Activated CD4-positive, alpha-beta T cell treated with anti-CD3 and anti-CD28 coated beads for 36 hours (primary cell): ENCODE measurements at places on chromosomes 11 and 22. TPM values are rescaled to one million over a fixed set of nuclear protein-coding genes. Genes with fewer than 3 reads are reported as not detected.

The NRXN2 gene
- total RNA-seq: 0.39 TPM

The CADM1 gene
- 0.91 TPM for total RNA-seq

GRCh38 chr22:40728731-40729189, 49.5 kb downstream of the MCHR1 start:
- DNase-seq: peak; percentile 75

DNA sequence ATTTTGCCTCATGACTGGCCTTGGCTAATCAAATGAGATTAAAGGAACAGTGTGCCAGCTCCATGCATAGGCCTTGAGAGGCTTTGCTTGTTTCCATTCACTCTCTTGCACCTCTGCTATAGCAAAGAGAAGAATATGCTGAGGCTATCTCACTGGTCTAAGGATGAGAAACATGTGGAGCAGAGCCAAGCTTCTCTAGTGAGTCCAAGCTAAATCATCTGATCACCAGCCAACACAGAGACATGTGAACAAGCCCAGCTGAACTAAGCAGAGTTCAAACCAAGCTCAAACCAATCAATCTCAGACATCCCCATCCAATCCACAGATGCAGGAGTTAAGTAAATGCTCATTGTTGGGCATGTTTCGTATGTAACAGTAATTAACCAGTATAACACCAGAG, 69.4 kb upstream of the API5 start:
- DNase-seq: no peak

DNA sequence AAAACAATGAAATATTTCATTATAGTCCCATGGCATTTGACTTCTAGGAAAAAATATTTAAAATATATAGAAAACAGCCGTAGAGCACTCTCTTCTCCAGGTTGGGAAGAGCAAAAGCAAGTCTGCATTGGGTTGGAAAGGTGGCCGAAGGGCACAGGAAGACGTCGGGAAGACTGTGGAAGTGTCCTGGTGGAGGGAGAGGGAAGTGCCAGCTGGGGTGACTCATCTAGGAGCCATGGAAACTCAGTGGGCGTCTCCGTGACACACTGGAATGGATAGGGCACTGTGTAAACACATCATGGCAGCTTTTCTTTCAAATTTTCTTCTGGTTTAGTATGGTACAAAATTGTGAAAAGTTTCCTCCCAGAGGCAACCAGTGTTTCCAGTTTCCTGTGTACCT, 12.7 kb downstream of the GTPBP1 start:
- DNase-seq: no peak

DNA sequence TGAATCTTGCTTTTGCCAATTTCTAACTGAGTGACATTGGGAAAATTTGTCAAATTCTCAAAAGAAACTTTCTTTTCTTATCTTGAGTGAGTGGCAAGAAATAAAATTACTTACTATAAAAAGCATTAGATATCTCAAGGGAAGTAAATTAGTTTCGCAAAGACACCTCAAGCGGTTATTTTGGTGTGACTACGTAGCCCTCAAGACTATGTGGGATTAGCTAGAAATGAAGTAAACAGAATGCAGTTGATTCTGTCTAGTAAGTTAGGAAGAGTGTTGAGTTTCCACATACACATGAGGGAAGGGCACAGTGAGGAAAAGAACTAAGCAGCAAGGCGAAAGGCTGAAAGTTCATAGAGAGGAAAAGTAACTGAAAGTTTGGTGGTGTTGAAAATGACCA, 28.3 kb upstream of the MS4A6A start:
- no peak for DNase-seq

DNA sequence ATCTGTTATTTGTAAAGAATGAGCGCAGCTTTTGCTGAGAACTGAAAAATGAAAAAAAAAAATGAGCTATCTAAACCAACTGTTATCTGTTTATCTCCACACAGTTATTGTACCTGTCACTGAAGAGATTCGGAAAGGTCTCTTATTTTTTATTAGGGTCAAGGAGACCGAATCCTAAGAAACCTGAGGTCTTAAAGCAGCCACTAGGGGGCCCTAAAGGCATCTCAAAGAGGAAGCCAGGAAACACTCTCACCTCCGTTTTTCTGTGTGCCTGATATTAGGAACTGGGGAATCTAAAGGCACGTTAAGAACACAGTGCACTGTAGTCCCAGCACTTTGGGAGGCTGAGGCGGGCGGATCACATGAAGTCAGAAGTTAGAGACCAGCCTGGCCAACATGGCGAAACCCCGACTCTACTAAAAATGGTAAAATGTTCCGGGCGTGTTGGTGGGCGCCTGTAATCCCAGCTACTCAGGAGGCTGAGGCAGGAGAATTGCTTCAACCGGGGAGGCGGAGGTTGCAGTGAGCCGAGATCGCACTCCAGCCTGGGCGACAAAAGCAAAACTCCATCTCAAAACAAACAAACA, 3.5 kb upstream of the LARGE1 start:
- DNase-seq: peak; percentile 54

- DNase-seq: no peak
Measured at GRCh38 chr11:488992-489391, 18.1 kb downstream of the RNH1 start.

DNA sequence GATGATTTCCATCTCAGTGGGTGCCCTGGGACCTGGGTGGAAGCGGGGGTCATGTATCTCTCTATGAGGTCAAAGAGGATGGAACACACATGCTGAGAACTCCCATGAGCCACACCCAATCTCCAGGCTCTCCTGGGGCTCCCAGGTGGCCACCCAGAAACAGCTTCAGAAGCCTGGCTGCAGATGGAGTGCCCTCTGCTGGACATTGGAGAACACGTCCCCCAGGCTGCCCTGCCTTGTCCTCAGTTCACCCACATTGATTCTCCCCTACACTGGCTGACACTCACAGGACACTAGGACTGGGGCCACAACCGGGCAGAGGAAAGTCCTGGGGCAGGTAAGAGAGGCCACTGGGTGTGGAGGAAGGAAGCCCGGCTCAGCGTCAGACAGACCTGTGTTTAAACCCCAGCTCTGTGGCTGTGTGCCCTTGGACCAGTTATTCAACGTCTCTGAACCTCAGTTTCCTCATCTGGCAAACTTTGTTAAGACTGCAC, 4.5 kb upstream of the NOL12 start:
- DNase-seq: peak; percentile 87

DNA sequence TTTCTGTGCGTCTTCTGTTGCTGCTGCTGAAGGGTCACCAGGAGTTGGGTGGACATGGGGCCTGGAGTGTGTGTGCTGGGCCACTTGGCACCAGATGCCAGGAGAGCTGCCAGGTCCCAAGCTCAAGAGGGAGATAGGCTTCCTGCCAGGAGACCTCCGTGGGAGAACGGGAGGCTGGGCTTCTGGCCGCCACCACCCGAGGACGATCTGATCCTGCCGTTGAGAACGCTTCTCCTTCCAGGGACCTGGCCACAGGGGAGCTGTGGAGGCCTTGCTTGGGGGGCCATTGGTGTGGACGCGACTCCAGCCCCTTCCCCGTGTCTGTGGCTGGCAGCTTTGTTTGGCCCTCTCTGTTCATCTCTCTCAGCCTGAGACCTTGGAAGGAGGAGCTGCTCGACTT, 2.4 kb downstream of the BRSK2 start:
- DNase-seq: no peak

DNA sequence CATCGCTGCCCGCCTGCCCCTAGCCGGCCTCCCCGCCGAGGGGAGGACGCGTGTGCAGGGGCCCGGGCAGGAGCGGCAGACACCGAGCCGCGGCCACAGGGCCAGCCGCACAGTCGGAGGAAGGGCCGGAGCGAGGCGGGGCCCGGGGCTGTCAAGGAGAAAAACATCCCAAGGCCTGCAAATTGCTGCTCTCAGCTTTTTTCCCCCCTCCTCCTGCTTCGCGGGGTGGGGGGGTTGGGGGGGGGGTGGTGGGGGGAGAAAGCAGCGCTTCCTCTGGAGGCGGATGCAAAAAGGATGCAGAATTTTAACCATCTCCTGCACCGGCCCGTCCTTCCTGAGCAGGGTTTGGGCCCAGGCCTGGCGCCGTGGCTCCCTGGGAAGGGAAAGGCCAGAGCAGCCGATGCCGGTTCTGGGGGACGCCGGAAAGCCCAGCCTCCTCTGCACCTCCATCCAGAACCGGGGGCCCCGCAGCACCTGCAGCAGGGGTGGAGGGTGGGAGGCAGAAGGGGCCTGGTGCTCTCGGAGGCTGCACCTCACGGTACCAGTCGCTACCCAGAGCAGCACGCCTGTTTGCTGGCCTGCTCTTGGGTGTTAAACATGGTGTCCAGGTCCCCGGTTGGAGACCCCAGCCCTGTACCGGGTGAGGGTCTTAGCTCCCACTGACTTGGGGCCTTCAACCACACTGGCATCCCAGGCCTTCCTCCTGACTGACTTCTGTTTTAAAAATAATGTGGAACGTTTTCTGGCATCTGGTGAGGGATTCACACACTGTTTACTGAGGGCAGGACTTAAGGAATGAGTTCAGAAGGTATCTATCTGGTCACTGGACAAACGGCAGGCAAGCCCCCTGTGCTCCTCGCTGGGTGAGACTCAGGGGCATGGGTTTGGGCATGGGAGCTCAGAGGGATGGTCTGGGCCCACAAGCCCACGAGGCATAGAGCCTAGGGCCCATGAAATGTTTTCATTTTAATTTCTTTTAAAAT, 77.4 kb upstream of the WNT7B start:
- peak; percentile 56 for DNase-seq

DNA sequence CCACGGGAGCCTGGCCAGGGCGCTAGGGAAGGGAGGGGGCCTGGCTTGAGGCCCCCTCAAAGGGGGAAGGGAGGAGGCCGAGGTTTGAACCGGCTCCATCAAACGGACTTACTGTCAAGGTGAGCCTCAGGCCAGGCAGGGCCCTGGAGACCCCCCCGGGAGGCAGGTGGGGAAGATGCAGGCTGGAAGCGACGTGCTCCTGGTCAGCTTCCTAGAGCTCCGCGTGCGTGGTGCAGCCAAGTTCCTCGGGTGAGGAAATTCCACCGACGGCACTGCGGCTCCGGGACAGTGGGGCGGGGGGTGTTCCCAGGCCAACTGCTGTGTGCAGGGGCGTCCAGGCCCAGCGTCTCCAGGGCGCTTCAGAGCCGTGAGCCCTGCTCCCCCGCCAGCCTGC, 7.2 kb upstream of the TRABD start:
- no peak for DNase-seq

GRCh38 chr11:123392431-123392830, 37.6 kb upstream of the GRAMD1B start:
- no peak for DNase-seq

DNA sequence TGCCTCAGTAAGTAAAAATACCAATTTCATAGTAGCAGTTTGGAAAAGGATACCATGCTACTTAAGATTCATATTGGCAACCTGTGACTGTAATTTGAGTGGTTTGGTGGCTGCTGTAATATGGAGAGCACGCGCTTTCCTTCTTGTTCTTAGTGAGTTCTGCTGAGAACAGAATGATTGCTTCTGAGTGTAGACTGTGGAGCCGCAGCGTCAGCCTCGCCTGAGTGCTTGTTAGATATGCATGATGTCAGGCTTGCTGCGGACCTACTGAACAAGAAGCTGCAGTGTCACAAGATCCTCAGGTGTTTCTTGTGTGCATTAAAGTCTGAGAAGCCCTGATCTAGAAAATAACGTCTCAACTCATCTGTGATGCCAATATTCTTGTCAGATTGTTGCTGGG, 143.2 kb downstream of the ARHGAP42 start:
- DNase-seq: no peak

- DNase-seq: no peak
Measured at GRCh38 chr11:86812981-86813380, 12.6 kb downstream of the PRSS23 start.
